Trophoblast cell (in vitro differentiated cells and primary cell): ENCODE measurements at places on chromosomes 1 and 21.

DNA sequence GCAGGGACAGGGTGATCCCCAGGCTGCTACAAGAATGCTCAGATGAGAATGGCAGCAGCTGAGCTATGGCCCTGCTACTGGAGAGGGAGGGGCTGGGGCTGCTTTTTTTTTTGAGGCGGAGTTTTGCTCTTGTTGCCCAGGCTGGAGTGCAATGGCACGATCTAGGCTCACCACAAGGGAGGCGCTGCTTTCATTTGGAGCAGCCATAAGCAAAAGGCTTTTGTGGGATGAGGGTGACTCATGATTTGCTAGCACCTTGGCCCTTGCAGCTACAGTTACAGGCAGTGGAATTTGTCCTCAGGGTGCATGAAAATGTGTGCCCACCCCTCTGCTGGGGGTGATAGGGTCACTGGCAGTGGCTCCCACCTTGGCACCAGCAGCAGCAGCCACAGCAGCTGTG lies 32.4 kb upstream of the CYP4A22 start:
- no peak for DNase-seq

DNA sequence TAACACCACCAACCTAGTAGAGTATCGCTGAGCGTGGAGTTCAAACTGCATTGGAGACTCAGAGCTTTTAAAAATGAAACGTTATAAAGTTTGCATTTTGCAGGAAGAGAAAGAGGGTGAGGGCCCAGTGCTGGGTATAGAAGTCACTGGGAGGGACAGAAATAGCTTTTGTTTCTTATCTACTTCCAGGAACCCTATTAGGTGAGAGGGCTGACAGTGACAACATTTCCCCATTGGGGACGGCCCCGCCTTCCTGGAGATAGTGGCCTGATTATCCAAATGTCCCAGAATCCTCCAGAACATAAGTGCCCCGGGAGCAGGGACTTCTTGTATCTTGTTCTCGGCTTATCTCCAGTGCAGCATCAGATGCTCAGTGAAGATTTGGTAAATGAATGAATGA lies 574.9 kb downstream of the PTPRU start:
- no peak for DNase-seq

GRCh38 chr1:215256936-215257679 lies 174.6 kb downstream of the KCNK2 start:
- DNase-seq, result no peak

DNA sequence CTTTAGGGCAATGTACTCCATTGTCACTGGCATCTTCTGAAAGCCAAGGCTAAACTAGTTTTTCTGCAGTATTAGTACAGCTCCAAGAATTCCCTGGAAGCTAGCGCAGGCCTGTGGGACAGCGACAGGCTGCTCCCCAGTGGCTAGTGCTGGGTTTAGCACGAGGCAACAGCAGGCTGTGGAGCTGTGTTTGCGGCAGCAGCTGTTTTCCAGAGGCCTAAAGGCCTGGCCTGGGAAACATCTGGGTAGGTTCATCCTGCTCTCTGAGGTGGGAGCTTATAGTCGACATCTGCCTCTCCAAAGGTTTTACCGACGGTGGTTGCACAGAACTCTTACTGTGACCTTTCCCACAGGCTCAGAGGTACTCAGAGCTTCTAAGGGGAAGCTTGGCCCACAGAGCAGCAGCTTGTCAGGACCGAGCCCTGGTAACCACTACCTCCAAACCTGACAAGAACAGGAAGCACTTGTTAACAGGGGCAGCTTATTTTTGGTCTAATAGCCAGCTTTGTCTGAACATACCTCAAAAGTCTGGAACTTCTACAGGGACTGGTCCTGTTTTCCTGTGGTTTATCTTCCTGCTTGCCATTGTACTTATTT lies 17.2 kb downstream of the CC2D1B start:
- peak; percentile 78 for DNase-seq
